ENCODE measurements at places on chromosomes 13 and 19. TPM values are rescaled to one million over a fixed set of nuclear protein-coding genes. Genes with fewer than 3 reads are reported as not detected.

TBXA2R gene
- 13.1 TPM for total RNA-seq

GRCh38 chr13:106636492-106636891 lies 68.6 kb upstream of the ARGLU1 start:
- no peaks in the 10 kb centered on the region for H3K27me3 ChIP-seq
- no peaks in the 10 kb centered on the region for H3K4me1 ChIP-seq
- no peaks in the 10 kb centered on the region for H3K36me3 ChIP-seq
- no peak overlapping the region for H3K27ac ChIP-seq
- DNase-seq = no peak

SOX21 gene
- total RNA-seq = not detected

DNA sequence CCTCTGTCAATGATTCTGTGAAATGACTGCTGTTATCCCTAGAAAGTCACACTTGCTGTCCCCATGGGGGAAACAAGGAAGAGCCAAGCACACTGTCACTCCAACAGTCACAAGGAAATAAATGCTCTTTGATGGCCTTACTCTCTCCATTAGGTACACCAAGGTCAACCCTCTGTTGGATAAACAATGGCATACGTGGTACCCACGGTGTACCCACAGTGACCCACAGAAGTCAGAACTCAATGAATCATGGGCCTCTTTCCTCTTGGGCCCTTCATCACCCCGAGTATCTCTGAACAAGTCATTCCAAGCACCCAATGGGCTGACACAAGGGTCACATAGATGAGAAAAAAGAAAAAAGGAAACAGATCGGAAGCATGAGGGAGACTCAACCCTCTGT lies 15.4 kb downstream of the DZIP1 start:
- no peaks in the 10 kb centered on the region for H3K36me3 ChIP-seq
- no peak overlapping the region for H3K27ac ChIP-seq
- no peak for DNase-seq
- H3K4me1 ChIP-seq = no peaks in the 10 kb centered on the region
- H3K27me3 ChIP-seq = no peaks in the 10 kb centered on the region

DNA sequence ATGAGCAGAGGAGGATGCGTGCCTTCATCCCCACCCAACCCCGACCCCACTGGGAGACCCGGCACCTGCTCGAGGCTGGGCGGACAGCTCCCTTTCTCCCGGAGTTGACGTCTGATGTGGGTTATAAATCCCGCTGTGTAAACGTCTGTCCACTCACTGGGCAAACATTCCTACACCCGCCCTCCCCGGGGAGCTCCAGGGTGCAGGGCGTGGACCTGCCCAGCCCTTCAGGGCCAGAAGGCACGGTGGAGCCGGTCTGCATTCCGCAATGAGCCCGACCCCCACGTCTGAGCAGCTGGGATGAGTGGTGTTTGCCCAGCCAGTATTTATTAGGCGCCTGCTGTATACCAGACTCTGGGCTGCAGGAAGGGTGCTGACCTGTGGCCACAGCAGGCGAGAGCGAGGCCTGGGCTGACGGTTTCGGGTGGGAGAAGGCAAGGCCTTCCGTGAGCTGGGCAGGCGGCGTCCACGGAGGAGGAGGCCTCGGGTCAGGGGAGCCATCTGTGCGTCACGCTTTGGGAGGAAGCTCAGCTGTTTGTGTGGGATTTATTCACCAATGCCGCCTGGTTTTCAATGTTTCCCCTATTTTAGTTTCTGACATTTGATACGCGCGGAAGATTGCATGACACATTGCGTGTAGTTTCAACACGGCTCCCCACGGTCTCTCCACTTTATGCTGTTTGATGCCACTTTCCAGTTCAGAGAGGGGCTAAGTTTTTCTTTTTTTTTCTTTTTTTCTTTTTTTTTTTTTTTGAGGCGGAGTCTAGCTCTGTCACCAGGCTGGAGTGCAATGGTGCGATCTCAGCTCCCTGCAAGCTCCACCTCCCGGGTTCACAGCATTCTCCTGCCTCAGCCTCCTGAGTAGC lies 2.0 kb downstream of the MISP start:
- no peak overlapping the region for H3K4me3 ChIP-seq
- no peak for DNase-seq
- no peak overlapping the region for H3K27ac ChIP-seq
- no peaks in the 10 kb centered on the region for H3K4me1 ChIP-seq
- H3K27me3 ChIP-seq = no peaks in the 10 kb centered on the region

DNA sequence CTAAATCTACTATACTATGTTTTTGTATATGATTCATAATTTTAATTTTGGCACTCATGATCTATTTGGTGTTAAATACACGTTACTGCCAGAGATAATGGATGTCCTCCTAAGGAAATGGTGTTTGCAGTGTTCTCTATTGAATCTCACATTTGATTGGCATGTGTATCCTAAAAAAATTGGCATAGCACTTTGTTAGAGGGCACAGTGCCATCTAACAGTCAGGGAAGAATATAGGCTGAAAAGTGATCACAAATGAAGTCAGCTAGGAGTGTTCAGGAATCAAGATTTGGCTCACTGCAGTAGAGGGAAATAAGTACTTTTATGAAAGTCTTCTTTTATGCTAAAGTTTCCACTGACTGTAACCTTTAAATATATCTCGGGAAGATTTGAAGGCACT lies 624.6 kb downstream of the GPC6 start:
- DNase-seq = no peak
- H3K36me3 ChIP-seq = no peaks in the 10 kb centered on the region
- no peaks in the 10 kb centered on the region for H3K27me3 ChIP-seq
- no peaks in the 10 kb centered on the region for H3K4me1 ChIP-seq
- no peak overlapping the region for H3K27ac ChIP-seq
- H3K4me3 ChIP-seq = no peak overlapping the region

- H3K27me3 ChIP-seq = no peaks in the 10 kb centered on the region
- H3K4me3 ChIP-seq = no peak overlapping the region
- H3K36me3 ChIP-seq = peaks cover 99% of the 10 kb centered on the region
- no peak overlapping the region for H3K27ac ChIP-seq
Measured at GRCh38 chr13:46775385-46776107, 21.4 kb downstream of the ESD start.

KLF1 gene
- 2.4 TPM for total RNA-seq

GRCh38 chr19:4185413-4186086 lies 3.1 kb downstream of the ANKRD24 start:
- H3K4me3 ChIP-seq = no peak overlapping the region
- DNase-seq = no peak
- no peaks in the 10 kb centered on the region for H3K27me3 ChIP-seq
- no peaks in the 10 kb centered on the region for H3K36me3 ChIP-seq
- H3K4me1 ChIP-seq = peaks cover 28% of the 10 kb centered on the region

ZNF763 gene
- total RNA-seq = 6.9 TPM

TSHZ3 gene
- total RNA-seq = 14.0 TPM

CGB1 gene
- total RNA-seq = not detected

ADGRE3 gene
- total RNA-seq = 16.3 TPM

DNA sequence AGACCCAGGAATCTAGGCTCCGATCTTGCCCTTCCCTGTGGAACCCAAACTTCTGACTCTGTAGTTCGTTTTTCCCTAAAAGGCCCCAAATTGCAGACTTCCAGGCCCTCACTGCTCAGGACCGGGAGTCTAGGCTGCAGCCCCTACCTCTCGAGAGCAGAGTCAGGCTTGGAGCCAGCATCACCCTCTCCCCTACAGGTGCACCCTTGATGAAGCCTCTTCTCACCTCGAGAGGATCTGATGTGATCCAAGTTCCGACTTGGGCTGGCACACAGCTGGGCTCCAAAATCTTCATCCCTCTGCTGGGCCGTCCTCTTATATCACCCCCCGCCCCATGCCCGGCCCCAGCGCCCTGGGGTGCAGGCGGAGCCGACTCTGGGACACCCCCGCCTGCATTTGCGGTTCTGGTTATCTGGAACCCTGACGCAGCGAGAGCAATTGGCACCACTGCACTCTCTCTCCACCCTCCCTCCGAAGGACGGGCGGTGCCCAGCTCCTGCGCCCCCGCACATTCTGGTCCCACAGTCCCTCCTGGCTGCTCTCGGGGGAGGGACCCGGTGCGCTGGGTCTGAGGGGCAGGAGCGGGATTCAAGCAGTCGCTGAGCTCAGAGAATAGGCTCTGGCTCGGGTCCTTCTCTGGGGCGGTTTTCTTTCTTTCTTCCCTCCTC lies at the start of gene KLK7:
TSS of gene KLK7 (minus strand) at position 293 of the 668 bp plus-strand sequence. CDS start 1,518 bp downstream, outside the sequence.
- no peak within 1 kb of the TSS for H3K4me3 ChIP-seq
- peaks cover 75% of the 10 kb centered on the region for H3K27me3 ChIP-seq
- H3K36me3 ChIP-seq = no peaks in the 10 kb centered on the region
- no peak within 1 kb of the TSS for H3K27ac ChIP-seq
- H3K4me1 ChIP-seq = no peaks in the 10 kb centered on the region
- no peak for DNase-seq

F2RL3 gene
- 5.4 TPM for total RNA-seq

DNA sequence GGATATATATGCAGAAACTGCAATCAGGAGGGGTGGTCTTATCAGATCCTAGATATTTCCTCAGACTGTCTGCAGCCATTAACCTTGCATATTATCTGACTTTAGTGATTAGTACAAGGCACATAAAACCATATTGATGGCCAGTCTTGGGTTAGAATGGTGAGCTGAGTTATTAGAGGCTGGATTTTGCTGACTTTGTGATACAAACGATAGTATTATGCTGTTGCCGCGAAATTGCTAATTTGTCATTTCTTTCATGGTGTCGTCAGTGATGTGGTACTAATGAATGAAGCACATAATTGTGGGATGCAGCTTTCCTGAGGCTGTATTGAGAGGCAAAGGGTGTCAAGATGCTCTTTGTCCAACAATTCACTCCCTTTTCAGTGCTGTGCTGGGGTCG lies 172.5 kb downstream of the TEX29 start:
- H3K27me3 ChIP-seq = peaks cover 7% of the 10 kb centered on the region
- no peak overlapping the region for H3K4me3 ChIP-seq
- no peaks in the 10 kb centered on the region for H3K36me3 ChIP-seq
- no peaks in the 10 kb centered on the region for H3K4me1 ChIP-seq
- DNase-seq = no peak

GRCh38 chr19:35904311-35905068 lies 2.2 kb downstream of the HCST start:
- H3K36me3 ChIP-seq = no peaks in the 10 kb centered on the region
- no peaks in the 10 kb centered on the region for H3K27me3 ChIP-seq
- no peak overlapping the region for H3K4me3 ChIP-seq
- peak overlapping the region; percentile 99 for H3K27ac ChIP-seq
- H3K4me1 ChIP-seq = peaks cover 52% of the 10 kb centered on the region

All from spleen (tissue), 13 donors.